ENCODE measurements at places on chromosomes 7 and 10.

DNA sequence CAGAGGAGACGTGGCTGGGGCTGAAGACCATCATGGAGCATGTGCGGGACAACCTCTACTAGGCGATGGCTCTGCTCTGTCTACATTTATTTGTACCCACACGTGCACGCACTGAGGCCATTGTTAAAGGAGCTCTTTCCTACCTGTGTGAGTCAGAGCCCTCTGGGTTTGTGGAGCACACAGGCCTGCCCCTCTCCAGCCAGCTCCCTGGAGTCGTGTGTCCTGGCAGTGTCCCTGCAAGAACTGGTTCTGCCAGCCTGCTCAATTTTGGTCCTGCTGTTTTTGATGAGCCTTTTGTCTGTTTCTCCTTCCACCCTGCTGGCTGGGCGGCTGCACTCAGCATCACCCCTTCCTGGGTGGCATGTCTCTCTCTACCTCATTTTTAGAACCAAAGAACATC, 22.0 kb upstream of the CPA5 start:
- DNase-seq: no peak

DNA sequence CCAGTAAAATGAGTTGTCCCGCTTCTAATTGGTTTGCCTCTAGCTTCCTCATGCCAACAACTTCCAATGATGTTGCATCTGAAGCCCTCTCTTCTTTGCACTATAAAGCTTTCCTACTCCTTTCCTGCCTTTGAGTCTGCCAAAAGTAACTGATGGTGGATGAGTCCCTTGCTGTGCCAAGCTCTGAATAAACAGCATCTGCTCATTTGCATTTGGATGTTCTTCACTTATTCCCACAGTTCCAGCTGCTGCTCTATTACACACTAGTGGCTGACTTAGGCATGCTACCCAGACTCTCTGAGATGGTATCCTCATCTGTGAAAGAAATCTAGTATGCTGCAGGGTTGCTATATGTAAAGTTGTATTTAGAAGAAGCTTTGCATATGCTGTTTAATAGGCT, 24.9 kb downstream of the SFR1 start:
- DNase-seq: no peak

DNA sequence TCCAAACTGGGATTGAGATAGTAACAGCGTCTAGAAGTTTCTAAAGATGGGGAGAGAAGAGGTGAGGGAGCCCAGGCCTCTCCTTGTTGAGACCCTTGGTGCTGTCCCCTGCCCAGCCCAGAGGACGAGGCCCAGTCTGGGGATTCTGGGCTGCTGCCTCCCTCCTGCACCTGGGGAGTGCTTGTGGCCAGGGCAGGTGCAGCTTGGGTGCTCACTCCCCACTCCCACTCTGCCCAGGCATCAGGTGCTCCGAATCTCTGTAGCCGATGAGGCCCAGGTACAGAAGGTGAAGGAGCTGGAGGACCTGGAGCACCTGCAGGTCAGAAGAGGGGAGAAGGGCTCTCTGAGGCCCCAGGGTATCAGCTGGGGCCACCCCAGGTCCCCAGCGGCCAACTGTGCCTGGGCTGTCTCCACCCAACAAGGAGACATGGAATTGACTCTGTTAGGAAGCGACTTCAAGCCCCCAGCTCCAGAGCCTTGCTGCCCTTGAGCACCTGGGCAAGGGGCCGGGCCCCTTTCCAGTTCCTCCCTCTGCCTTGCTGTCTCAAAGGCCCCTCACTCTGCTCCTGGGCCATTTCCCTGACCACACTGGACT, 664 bp downstream of the CPA1 start:
- no peak for DNase-seq

DNA sequence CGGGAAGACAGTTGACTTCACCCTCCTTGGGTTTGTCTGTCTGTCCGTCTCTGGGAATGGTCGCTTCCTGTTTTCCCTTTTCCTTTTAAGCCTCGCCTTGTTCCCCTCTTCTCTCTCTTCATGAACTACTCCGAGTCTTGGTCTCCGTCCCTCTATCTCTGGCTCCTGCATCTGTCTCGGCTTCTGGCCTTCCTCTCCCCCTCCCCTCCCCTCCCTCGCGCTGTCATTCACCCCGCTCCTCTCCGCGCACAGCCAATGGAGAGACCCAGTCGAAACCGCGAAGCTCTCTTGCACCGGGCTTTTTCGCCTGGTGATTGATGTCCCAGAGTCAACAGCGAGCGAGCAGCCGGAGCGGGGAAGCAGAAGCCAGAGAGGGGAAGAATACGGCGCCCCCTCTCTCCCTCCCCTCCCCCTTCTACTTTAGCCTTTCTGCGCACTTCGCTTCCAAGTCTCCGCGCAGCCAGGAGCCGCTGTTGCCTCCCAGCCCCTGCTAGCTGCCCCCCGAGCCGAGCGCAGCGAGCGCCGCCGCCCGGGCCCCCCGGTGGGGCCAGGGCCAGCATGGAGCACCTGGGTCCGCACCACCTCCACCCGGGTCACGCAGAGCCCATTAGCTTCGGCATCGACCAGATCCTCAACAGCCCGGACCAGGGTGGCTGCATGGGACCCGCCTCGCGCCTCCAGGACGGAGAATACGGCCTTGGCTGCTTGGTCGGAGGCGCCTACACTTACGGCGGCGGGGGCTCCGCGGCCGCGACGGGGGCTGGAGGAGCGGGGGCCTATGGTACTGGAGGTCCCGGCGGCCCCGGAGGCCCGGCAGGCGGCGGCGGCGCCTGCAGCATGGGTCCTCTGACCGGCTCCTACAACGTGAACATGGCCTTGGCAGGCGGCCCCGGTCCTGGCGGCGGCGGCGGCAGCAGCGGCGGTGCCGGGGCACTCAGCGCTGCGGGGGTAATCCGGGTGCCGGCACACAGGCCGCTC, at the start of gene TLX1:
TSS of gene TLX1 (plus strand) at position 317 of the 978 bp plus-strand sequence. CDS start at position 559, 242 bp downstream.
- DNase-seq: no peak

DNA sequence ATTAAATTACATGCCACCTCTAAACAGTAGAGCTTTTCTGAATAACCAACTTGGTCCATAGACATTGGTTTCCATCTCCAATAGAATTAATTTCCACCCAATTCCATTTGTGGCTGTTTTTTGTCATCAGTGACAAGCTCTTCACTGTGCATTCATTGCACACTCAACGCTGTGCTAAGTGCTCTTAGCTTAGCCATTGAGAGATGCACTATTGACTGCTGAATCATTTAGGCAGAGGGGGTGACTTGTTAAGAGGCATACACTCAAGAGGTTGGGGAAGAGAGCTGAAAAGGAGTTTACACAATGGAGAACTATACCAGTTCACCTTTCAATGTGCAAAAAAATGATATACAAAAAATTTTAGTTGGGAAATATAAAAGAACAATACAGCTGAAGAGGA, 31.9 kb upstream of the CBLL1 start:
- no peak for DNase-seq

GRCh38 chr10:96287392-96288105, 16.2 kb upstream of the BLNK start:
- no peak for DNase-seq

GRCh38 chr10:65571011-65571570, 1354.7 kb upstream of the LRRTM3 start:
- no peak for DNase-seq

- no peak for DNase-seq
Observed at GRCh38 chr10:32143302-32143847, 87.2 kb upstream of the KIF5B start.

DNA sequence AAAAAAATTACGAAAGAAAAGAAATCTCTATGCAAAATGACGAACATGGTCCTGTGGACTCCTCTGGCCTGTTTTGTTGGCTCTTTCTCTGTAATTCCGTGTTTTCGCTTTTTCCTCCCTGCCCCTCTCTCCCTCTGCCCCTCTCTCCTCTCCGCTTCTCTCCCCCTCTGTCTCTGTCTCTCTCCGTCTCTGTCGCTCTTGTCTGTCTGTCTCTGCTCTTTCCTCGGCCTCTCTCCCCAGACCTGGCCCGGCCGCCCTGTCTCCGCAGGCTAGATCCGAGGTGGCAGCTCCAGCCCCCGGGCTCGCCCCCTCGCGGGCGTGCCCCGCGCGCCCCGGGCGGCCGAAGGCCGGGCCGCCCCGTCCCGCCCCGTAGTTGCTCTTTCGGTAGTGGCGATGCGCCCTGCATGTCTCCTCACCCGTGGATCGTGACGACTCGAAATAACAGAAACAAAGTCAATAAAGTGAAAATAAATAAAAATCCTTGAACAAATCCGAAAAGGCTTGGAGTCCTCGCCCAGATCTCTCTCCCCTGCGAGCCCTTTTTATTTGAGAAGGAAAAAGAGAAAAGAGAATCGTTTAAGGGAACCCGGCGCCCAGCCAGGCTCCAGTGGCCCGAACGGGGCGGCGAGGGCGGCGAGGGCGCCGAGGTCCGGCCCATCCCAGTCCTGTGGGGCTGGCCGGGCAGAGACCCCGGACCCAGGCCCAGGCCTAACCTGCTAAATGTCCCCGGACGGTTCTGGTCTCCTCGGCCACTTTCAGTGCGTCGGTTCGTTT, 83.5 kb upstream of the SLF2 start:
- DNase-seq: no peak

GRCh38 chr10:132059760-132060508, 5.8 kb upstream of the JAKMIP3 start:
- no peak for DNase-seq

DNA sequence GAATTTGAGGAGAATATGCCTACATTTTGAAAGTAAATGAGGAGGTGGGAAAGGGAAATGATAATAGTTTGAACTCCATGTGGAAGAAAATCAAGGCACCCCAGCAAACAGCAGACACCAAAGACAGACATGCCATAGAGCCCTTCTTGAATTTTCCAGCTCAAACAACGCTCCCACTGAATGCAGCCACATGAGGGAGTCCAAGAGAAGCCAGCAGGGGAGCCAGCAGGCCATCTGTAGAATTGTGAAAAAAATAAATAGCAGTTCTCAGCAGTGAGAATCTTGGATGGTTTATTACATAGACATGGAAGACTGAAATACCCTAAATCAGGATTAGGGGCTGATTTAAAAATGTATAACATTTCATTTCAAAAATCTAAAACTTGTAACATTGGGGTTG, 1567.3 kb upstream of the LRRTM3 start:
- DNase-seq: no peak

DNA sequence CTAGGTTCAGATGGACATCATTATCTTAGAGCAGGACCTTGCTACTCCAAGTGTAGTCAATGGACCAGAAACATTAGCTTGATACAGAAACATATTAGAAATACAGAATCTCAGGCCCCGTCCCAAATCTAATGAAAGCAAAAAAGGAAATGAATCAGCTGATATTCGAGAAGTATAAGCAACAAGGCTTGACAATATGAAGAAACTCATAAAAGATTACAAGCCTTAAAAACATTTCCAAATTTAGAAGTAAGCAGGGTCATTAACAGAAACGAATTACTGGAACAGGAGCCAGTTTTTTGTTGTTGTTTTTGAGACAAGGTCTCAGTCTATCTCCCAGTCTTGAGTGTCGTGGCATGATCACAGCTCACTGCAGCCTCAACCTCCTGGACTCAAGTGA, 40.5 kb upstream of the GSAP start:
- no peak for DNase-seq
